ENCODE measurements at places on chromosomes 13 and 19.
A peak's percentile ranks its signal among the peaks of the same experiment; 100 is the strongest.

DNA sequence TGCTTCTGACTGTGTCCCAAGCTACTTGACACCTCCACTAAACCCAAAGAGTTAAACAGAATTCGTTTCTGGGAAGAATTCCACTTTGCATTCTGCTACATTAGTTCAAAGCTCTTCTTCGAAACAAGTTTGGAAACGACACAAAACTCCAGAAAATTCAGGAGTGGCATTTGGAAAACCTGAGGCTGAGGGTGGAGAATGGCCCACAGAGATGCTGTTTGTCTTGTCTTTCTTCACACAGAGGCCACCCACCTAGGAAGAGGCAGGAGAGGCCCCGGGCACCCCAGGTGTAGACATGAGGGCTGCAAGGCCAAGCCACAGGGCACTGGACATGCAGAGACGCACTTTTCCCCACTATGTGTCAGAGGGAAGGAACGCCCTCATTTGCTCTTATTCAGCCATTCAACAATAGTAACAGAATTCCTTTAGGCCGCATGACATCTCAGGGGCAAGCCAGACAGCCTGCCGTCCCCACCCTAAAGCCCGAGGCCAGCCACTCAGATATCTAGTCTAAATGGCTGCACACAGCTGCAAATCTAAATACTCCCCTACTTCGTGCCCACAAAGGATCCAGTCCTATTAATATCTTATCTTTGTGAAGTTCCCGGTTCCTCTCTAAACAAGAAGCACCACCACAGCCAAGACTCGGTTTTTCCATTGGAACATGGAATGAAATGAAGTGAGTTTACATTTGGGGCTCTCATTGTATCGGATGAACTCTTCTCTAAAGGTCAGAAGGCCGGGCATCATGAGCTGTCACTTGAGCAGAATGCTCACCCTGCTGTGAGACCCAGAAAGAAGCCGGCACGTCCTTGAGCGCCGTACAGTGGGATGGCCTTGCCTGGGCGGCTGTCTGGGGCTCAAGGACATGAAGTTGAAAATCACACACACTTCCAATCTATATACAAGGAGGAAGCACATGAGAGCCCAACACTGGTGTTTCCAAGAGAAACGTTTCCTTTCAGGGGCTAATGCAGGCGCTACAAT lies 19.8 kb downstream of the COL4A1 start:
- no peak for DNase-seq

- DNase-seq = no peak
Measured at GRCh38 chr13:51158365-51158764, 47.3 kb upstream of the C13orf42 start.

GRCh38 chr13:90287521-90287920 lies 1060.0 kb upstream of the MIR17HG start:
- no peak for DNase-seq

DNA sequence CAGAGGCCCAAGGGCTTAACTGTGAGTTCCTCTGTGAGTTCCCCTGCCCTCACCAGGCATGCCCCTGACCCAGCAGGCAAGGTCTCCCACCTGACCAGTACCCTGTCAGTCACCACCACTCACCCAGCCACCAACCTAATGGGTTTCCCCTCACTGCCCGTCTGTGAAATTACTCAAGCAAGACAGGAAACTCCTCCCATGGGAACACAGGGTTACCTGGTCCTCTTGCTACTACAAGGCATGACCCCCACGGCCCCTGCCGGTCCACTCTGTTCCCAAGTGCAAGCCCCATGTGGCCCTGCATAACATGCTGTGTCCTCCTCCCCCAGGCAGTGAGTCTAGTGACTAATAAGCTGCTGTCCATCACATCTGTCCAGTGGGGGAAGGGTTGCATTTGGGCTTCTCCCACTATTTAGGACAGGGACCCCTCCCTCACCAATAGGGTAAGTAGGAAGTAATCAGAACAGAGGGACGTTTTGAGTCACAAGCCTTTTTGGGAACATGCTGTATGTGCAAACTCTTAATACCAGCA lies 8.0 kb upstream of the DHRS12 start:
- no peak for DNase-seq

- DNase-seq = no peak
Measured at GRCh38 chr13:39588384-39588783, 14.6 kb downstream of the LHFPL6 start.

DNA sequence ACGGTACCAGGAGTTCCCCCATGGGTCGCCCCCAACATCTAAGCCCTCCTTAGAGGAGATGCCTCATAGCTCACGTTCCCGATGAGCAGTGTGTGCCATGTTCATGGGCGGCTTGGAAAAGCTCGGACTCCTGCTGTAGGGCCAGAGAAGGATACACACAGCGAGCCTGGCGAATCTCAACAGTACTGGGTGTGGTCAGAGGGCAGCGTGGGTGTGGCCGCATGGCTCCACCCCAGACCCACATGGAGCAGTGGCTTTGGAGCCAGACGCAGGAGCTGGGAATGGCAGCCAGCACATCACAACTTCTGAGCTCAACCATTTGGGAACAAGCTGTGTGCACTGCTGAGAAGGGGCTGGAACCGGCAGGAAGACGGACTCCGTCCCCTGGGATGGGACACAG lies 15.6 kb downstream of the CAPS start:
- no peak for DNase-seq

GRCh38 chr13:22812793-22813192 lies 368.0 kb upstream of the SGCG start:
- DNase-seq = peak; percentile 37

DNA sequence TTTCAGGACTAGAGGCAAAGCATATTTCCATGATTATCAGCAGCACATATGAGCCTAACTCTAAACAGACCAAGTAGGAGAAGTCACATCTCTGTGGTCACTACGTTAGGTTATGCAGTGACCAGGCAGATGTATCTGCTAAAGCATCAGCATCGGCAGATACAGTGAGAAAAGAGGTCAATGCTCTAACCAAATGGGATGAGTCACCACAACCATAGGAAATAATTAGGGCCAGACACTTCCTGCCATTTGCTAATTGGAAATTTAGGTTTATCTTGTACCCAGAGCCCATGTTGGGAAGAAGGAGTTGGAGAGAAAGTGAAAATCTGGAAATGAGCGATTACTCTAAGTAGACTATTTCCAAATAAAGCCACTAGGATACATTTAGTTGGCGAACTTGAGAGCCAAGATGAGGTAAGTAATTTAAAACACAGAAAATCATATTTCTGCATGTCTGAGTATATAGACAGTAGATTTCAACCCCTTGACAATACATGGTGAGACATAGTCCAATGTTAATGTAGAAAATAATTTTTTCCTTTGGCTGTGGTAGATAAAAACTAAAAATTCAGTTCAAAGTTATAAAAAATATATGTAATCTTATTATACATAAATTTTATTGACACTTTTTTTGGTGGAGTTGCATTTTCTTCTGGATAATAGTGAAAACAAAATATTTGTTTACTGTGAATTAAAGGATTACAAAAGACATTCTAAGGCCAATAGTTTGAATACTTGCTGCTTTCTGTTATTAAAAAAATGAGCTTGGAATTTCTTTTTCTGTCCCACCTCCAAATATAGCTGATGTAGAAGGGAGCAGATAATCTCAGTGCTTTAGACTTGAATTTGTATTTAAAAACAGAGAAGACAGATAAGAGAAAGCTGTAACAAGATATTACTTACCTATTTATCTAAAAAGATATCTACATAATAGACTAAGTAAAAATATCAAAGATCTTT lies 104.4 kb upstream of the CSNK1A1L start:
- DNase-seq = no peak

DNA sequence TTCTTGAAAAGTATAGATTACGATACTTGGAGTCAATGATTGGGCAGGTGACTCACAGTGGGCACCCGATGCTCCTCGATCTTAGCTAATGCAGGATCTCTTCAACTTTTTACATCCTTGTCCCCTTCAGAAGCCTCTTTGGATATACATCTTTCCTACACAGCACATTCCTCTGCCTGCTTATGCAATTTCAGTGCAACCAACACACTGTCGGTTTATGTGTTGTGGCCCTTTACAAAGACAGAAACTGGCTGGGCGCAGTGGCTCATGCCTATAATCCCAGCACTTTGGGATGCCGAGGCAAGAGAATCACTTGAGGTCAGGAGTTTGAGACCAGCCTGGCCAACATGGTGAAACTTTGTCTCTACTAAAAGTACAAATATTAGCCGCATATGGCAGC lies 2.6 kb downstream of the GPR42 start:
- DNase-seq = no peak

DNA sequence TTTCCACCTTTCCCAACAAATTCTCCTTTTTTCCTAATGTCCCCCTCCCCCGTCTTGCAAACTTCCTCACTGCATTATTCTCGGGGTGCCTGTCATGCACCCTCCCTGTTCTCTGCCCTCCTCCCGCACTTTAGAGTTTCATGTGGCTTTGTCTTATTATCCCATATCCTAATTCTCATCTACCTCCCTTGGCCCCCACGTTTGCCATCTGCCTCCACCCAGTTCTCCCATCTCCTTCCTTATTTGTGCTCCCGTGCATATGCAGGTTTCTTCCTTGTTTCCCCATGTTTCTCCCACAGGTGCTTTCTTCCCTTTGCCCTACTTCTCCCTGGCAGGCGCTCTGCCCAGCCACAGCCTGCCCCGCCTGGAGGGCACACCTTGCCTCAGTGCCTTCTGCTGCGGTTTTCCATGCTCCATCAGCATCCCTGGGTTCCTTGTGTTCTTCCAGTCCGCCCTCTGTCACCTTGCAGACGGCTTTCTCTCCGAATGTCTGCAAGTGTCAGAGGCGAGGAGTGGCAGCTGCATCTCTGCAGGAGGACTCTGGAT lies 1.5 kb downstream of the SPATA13 start:
- no peak for DNase-seq

DNA sequence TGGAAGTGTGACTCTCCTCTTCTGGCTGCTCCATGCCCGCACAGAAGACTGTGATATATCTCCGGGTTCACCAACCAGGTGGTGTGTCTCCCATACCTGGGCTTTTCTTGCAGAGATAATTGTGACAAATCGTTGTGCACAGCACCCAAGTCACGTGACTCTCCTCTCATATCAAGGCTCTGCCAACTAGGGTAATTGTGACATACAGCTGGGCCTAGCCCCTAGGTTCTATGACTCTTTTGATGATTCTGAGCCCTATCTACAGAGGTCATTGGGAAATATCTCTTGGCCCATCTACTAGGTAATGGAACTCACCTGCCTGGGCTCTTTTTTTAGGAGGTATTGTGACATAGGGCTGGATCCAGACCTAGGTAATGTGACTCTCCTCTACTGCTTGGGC lies 89.8 kb downstream of the ZNF429 start:
- DNase-seq = no peak

GRCh38 chr13:111533900-111534683 lies 213.7 kb downstream of the TEX29 start:
- DNase-seq = no peak

DNA sequence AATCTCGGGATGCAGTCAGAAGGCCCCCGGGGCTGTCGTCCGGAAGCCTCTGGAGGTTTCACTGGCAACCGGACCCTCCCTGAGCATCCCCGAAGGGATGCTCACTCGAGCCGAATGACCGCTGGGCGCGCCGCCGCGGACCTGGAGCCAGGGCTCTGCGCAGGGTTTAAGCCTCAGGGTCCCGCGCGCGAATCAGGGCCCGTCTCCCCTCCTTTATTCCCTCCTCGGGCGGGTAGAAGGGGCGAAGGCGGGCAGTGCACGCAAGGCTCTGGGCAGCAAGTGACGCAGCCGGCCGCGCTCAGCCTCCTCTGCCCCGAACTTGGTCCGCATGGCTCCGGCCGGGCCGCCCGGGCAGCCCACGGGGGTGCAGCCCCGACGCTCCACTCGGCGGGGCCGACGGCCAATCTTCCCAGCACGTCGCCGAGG lies 572 bp downstream of the SHISA2 start:
- DNase-seq = no peak

- no peak for DNase-seq
Measured at GRCh38 chr19:8097681-8098567, 45.4 kb downstream of the CCL25 start.

GRCh38 chr19:18789883-18790565 lies 1.1 kb downstream of the COMP start:
- DNase-seq = no peak

- no peak for DNase-seq
Measured at GRCh38 chr13:72004246-72004645, 137.2 kb upstream of the DACH1 start.

DNA sequence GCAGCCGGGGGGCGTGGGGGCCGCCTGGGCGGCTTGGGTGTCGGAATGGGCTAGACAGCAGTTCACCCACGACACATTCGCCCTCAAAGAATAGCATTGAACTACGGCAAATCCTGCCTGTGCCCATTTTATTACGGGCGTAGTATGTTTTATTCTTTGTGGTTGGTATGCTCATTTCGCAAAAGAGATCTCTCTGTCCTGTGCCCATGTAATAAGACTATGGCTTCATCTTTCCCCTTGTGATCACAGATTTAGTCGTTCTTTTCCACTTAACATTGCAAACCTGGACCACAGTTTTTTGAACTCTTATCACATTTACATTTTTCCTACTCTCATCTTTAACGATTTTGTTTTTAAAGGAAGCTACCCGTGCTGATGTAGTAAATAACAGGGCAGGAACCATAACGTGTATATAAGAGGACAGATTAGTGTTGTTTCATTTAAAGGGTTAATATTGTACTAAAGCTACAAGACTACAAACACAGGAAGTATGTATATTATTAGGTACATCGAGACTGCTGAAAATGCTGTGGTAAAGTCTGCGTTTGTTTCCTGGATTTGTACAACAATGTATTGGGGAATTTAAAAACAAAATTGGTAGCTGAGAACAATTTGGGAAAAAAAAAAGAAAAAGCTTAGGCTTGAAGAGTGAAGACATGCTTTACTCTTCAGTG lies 3.2 kb upstream of the MYCBP2 start:
- no peak for DNase-seq

GRCh38 chr19:49968279-49968922 lies 7.4 kb upstream of the SIGLEC11 start:
- no peak for DNase-seq

DNA sequence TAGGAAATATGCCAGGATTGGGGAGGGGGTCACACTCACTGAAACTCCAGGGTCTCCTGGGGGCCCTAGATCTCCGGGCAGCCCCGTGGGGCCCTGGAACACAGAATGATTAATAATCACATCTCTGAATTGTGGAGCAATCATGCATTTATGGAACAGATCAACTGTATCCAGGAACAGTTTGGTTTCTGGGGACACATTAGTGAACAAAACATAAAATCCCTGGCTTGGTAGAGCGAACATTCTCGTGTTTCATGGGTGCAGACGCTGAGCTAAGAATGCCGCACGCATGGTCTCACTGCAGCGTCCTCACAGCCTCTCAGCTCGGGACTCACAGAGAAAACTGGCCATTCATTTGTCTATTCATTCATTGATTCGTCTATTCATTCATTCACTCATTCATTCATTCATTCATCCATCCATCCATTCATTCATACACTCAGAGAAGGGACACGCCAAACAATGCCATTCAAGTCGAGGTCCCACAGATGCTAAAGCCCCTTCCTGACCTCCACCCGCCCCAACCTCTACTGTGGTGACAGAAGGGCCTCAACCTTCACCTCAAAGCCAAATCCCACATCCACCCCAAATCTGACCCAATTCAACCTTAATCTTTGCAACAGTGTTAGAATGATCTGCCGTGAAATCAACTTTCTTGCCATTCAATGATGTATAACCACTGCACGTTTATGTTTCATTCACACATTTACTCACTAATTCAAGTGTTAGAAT lies 35.0 kb upstream of the OLFM2 start:
- no peak for DNase-seq
